Activated naive CD4-positive, alpha-beta T cell (primary cell): ENCODE measurements at places on chromosomes 3 and 15.

GRCh38 chr3:113804661-113805060, 33.9 kb upstream of the GRAMD1C start:
- no peak for DNase-seq

DNA sequence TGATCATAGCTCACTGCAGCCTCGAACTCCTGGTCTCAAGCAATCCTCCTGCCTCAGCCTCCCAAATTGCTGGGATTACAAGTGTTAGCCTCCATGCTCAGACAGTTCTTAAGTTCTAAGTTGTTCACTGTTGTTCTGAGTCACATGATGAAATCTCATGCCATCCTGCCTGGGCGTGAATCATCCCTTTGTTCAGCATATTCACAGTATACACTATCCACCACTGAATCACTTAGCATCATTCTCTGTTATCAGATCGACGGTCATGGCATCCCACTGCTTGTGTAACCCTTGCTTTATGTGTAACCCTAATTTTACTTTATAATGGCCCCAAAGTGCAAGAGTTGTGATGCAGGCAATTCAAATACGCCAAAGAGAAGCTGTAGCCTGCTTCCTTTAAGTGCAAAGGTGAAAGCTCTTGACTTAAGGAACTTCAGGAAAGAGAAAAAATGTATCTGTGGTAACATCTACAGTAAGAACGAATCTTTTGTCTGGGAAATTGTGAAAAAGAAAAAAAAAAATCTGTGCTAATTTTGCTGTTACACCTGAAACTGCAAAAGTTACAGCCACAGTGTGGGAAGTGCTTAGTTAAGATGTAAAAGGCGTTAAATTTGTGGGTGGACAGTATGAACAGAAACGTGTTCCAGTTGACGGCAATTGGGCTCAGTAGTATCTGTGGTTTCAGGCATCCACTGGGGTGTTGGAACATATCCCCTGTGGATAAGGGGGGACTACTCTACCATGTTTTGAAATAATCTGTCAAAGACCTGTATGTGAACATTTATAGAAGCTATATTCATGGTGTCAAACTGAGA, 80.6 kb downstream of the PCOLCE2 start:
- DNase-seq, result no peak

DNA sequence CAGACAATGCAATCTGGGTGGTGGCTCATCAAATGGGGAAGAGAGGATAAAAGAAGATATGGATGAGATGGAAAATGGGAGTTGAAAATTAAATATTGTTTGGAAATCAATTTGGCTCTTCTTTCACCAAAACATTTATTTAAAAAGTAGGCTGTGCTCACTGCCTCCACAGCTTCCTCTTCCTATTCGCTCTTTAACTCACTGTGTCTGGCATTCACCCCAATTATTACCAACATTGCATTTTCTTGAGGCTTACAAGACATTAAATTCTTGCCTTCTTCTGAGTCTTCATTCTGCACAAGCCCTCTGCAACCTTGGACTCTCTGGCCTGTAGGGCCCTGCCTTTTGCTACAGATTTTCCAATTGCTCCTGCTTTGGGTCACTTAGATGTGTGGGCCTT, 52.9 kb upstream of the TSPAN3 start:
- DNase-seq, result no peak

GRCh38 chr3:64158334-64158733, 66.9 kb downstream of the PRICKLE2 start:
- no peak for DNase-seq

GRCh38 chr15:94029495-94029894, 201.9 kb upstream of the MCTP2 start:
- DNase-seq, result no peak

GRCh38 chr3:116139641-116140040, 305.6 kb downstream of the LSAMP start:
- no peak for DNase-seq

DNA sequence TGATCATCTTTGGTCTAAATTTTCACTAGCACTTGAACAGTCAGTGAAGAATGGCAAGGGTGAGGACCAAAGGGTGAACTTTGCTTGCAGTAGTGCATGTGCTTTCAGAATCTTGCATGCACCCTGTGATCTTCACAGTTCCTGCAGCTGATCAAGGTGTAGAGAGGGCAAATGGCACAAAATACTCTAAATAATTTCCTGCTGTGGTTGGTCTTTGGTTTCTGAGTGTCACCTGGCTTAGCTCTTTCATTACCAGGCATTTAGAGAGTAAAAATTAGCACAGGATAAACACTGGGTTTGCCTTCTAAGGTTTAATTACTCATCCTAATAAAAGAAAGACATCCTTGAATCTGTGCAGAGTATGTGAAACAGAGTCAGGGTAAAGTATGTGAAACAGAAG, 11.4 kb downstream of the TIPARP start:
- DNase-seq, result no peak

DNA sequence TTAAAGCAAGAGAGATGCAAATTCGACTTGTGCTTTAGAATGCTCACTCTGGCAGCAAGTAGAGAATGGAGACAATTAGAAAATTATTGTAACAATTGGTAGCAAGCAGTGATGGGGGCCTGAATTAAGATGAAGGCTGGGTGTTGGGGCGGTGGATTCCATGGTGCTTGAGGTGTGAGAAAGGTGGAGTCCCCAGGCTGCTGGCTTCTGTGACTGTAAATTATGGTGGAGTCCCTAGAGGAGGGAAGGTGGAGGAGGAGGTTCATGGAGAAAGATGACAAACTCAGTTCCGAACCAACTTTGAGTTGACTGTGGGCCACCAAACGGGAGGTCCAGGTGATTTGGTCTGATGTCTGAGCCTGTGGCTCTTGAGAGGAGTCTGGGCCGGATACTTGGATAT, 10.7 kb upstream of the SMAD3 start:
- DNase-seq, result no peak
